ENCODE measurements at places on chromosomes 2 and 18. TPM values are rescaled to one million over a fixed set of nuclear protein-coding genes. Genes with fewer than 3 reads are reported as not detected.

Gene ALPG
- not detected for total RNA-seq

Gene CACNB4
- total RNA-seq: 1.4 TPM

Gene RASGRP3
- total RNA-seq: 73.3 TPM

Gene POMC
- 7.1 TPM for total RNA-seq

Gene CCDC74B
- 2.3 TPM for total RNA-seq

Gene DPP4
- total RNA-seq: 9.4 TPM

Gene RSAD2
- 5.4 TPM for total RNA-seq

DNA sequence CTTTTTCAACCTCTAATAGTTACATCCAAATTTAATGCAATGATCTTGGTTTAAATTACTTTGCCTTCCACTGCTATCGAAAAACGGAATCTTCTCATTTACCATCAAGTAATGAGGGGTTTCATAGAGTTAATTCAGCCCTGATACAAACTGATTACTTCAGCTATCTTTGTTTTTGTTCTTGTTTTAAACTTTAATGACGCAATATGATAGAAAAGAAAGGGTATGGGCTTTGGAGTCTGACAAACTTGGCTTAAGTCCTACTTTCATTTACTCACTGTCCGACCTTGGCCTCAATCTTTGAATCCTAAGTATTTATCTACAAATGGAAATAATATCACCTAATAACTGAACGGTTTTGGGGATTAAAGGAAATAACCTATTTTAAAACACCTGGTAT lies 16.1 kb downstream of the ADAM17 start:
- DNase-seq: no peak

- DNase-seq: no peak
Observed at GRCh38 chr2:100036793-100037192, 105.6 kb downstream of the AFF3 start.

- DNase-seq: no peak
Observed at GRCh38 chr2:100135415-100135814, 7.0 kb downstream of the AFF3 start.

DNA sequence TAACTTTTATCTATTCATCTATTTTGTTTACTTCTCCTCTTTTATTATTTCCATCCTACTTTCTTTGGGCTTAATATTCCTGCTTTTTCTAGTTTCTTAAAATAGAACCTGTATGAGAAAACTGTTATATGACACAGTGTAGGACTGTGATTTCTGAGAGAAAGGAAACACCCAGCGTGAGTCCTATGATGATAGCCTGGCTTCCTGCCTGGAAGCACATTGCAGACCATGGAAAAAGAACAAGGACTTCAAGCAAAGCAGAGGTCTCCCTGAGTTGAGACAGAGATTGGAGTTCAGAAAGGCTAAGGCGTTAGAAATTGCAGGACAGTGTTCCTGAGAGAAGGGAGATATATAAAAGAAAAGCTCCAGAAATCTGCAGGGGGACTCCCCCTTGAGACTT lies 7.8 kb downstream of the RBM44 start:
- DNase-seq: no peak

All from heart left ventricle (tissue), 16 donors.